ENCODE measurements at places on chromosomes 1 and 21.

DNA sequence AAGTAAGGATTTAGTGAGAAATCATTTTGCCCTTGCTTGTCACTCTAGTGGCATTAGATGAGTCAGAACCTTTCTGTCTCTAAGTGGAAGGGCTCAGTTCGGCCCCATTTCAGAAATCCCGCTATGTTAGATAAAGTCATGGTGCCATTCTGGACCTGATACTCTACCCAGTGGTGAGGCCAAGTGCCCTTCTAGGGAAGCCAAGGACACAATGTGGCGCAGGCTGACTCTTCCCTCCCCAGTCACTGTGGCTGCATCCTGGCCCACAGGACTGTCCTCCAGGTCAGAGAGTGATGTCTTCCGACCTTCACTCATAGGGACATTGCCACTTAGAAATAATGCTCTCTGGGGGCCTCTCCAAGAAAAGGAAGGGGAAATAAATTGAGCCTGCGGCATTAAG lies 48.3 kb upstream of the MTR start:
- no peak for DNase-seq

GRCh38 chr1:174000371-174000770 lies 21.8 kb downstream of the RC3H1 start:
- no peak for DNase-seq

DNA sequence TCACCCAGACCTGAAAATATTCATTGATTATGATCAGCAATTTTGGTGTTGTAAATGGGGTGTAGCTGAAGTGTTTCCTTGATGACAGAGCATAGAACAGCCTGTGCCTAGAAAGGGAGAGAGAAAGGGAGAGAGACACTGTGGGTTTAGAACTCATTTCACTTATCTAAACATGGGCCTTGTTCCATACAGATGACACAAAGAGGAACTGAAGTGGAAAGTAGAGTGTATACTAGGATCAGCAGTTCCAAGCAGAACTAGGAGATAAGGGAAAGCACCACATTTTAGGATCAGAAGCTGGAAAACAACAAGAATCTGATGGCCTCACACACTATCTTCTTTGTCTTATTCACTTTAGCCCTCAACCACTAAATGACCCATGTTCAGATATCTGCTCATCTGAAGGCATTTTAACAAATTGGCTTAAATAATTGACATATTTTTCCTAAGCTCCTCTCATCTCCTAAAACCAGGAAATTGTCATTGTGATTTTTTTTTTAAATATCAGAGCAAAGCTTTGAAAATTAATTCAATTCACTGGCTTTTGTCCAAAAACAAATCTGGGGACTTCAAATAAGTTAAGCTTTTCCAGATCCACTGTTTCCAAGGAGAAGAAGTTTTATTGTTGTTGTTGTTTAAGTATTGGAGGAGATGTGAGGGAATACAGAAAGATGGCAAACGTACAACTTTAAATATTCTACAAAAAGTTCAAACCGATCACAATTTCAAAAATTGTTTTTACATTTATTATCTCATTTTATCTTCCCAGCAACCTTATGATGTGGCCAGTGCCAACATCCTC lies 103.8 kb downstream of the LYPLAL1 start:
- DNase-seq: no peak

DNA sequence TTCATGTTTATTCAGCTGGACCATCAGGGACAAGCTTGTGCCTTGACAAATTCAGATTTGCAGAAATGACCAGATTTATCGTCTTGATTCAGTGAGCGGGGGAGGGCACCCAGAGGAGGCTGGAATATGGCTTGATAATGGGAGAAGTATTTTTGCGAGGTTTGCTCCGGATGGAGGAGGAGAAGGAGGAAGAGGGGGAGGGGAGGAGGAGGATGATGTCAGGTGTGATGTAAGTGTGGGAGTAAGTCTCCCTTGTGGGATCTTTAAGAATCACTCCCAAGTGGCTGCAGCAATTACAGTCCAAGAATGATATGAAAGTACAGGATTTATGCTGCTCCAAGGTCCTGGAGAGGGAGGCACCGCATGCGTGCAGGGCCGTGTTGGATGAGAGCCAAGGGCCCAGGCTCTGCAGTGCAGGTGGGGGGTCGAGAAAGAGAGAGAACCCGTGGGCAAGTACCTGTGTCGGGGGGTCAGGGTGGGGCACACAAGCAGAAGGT lies 5.6 kb upstream of the ZNF496 start:
- no peak for DNase-seq

- no peak for DNase-seq
Observed at GRCh38 chr1:220219136-220219442, 53.2 kb downstream of the RAB3GAP2 start.

DNA sequence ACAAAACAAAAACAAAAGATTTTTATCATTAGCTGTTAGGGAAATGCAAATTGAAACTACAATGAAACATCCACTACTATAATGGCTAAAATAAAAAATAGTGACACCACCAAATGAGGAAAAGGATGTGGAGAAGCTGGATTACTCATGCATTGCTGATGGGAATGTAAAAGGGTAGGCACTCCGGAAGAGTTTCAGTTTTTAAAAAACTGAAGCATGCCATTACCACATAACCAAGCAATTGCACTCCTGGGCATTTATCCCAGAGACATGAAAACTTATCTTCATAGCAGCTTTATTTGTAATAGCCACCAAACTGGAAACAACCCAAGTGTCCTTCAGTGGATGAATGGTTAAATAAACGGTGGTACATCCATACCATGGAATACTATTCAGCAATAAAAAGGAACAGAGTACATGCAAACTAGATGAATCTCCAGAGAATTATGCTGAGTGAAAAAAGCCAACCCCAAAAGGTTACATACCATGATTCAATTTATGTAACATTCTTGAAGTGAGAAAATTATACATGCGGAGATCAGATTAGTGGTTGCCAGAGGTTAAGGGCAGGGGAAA lies 14.5 kb upstream of the CFAP298 start:
- no peak for DNase-seq

DNA sequence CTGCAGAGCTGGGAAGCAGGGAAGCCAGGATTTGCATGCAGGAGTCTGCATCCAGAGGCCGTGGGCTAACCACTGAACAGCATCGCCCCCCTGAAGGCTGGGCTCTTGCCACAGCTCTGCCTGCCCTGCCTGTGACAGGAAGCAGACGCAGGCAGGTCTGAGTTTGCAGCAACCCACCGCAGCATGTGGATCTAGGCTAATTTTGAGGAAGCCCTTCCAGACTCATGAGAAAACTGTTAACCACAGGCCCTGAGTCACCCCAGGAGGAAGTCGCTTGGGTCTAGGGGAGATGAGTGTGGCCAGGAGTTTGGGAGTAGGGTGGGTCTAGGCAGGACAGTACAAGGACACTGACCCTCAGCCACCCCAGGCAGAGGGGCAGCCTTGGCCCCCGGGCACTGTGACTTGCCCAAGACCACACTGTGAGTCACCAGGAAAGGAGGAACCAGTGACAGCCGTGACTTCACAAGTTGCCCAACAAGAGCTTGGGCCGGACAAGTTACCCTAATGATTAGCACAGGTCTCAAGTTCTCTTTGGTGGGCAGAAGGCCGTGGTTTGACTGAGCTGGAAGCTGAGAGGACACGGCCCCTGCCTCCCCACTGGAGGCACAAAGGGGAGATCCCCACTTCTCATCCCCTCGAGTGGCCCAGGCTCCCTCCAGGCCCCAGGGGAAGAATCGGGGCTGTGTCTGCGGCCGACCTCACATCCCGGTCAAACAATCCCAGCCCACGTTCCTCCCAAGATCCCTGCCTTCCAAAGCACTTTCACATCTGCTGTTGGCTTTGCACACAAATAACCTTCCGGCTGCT lies 826 bp downstream of the LAPTM5 start:
- DNase-seq: no peak

DNA sequence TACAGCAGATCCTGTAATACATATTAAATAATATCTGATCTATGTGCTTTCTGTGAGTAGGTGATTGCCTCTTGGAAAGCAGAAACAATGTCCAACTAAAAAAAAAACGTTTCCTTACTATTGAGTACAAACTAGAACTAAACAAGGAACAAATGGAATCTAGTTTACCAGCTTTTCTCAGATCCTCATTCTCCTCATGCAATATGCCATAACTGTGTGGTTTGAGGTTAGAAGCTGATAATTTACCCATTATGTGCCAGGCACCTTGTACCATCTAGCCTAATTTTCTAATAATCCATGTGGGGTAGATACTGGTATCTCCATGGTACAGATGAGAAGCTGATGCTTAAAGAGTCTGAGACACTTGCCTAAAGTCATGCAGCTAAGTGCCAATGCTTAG lies 154.7 kb downstream of the PTGER3 start:
- DNase-seq: no peak

DNA sequence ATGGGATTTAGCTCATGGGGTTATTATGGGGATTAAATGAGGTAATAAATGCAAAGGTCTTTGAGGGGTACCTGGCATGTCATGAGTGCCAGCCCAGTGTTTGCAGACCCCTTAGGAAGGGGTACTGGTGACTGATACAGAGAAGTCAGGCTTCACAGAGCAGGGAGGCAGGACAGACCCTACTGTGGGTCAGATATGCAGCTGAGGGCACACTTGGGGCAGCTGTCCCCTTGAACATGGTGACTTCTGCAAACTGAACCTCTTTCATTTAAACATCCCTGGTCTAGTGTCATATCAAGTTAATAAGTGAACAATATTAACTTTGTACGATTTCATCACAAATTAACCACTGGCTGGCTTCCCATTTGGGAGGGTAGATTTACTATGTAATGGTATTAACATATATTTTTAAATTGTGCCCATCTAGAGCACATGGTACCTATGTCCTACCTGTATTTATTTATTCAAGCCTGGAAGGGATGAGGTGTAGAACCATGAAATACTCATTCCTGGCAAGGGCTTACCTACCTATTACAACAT lies 25.9 kb downstream of the STPG1 start:
- no peak for DNase-seq

DNA sequence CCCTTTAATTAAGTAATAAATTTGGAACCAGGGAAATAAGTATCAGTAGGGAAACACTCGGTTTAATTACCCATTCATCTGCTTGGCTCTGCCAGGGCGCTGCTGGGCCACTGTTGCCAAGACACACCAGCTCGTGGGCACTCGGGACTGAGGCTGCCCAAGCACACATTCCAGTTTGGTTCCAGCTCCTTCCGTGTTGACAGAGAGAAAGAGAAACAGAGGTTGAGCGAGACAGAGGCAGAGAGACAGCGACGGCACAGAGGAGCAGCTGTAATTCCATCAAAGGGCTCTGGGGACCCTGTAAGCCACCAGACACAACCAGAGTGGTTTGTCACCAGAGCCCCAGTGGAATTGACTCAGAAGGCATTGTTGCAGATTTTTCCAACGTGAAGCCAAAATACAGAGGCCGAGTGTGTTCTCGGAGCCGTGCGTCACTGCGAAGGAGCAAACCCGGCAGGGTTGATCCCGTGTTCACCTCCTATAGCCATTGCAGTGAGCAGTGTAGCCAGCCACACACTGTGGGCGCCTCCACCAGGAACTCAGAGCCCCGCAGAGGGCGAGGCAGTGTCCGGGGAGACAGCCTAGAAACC lies 33.5 kb downstream of the SYF2 start:
- DNase-seq: no peak

DNA sequence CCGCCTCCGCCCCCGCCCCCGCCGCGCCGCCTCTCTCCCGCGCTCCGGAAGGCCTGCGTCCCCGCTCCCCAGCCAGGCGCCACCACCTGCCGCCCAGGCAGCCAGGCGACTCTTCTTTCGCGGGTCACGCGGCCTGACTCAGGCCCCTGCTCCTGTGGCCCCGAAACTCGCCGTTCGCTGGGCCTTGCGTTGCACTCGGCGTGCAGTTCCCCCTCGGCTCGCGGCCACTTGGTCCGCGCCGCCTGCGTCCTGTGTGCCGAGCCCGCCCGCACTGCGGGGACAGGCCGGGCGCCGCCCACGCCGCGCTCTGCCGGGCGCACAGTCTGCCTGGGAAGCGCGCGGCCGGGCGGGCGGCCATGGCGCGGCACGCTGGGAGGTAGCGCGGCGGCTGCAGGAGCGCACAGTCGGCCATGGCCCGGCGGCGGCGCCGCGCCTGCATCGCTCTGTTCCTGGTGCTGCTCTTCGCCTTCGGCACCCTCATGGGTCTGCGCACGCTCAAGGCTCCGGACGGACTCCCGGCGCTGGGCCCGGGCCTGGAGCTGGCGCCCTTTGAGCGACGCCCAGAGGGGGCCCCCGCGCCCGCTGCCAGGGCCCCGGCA lies at the start of gene MANEAL:
Gene MANEAL (plus strand): TSS at position 75 of the 599 bp plus-strand sequence. CDS start 336 bp downstream, at position 411.
- no peak for DNase-seq

DNA sequence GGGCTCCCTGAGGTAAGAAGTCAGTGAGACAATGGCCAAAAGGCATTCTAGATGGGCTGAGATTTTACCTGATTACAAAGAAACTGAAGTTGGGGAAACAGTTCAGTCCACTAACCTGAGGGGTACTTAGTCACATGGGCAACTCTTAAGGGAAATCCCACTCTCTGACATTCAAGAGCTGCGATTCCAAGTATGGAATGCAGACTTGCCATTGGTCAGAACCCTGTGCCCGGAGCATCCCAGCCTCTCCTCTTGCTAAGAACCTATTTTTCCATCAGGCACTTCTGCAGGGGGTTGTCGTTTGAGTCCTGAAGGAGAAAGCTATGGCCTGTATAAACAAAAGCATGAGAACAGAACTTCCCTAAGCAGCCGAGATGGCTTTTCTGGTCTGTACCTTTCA lies 434.9 kb upstream of the DAB1 start:
- no peak for DNase-seq

- DNase-seq: no peak
Observed at GRCh38 chr21:17269760-17270159, 243.1 kb upstream of the CXADR start.

DNA sequence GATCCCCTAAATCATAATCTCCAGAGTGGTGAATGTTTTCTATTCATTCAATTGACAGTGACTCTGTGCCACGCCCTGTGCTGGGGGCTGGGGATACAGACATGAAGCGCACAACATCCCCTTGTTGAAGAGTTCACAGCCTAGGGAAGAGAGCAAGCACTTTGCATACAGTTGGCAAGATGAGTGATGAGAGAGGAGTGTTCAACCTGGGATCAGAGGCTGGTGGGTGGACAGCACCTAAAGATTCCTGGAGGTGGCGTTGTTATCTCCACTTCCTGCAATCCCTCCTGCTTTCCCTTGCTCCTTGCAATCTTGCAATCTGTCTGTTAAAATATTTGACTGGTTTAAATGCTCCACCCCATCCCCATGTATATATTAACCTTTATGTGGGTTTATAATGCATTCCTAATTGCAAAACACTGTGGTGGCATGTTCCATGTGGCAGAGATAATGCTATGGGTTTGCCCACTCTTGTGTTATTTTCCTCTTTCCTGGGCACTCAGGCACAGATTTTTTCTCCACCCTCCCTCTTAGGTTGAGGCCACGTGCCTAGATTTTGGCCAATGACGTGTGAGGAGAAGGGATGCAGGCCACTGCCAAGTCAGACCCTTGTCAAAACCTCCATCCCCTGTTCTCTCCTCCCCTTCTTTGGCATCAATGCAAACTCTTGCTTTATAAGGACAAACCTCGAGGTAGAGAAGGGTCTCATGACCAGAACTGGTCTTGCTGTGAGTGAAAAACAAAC lies 36.2 kb upstream of the GADD45A start:
- DNase-seq: no peak

GRCh38 chr1:31880957-31881687 lies 57.0 kb downstream of the PTP4A2 start:
- DNase-seq: no peak
